Myometrial cell (primary cell): ENCODE measurements at places on chromosomes 4 and X. TPM values are rescaled to one million over a fixed set of nuclear protein-coding genes. Genes with fewer than 3 reads are reported as not detected.

GNRHR gene
- not detected in 2 replicates for total RNA-seq

ARHGEF38 gene
- not detected in 2 replicates for total RNA-seq

SFRP2 gene
- not detected in 2 replicates for total RNA-seq

BANK1 gene
- 0.29 TPM in 1 of 2 replicates, not detected in the other for total RNA-seq

CFAP97 gene
- total RNA-seq = 22.8 and 30.1 TPM in 2 replicates

GASK1B gene
- total RNA-seq = 24.8 and 26.9 TPM in 2 replicates
